ENCODE measurements at places on chromosomes 11 and 22.

GRCh38 chr22:20268279-20269012 lies at the start of gene RTN4R:
Gene RTN4R, minus strand, starts transcription at chr22:20268318. Its CDS starts 226 bp downstream, at chr22:20268092.
- peak within 1 kb of the TSS; percentile 19 for H3K4me3 ChIP-seq
- peak within 1 kb of the TSS; percentile 74 for H3K27ac ChIP-seq
- no peaks in the 10 kb centered on the region for H3K36me3 ChIP-seq
- H3K27me3 ChIP-seq, result no peaks in the 10 kb centered on the region

- no peak for DNase-seq
- H3K27ac ChIP-seq, result no peak overlapping the region
- no peaks in the 10 kb centered on the region for H3K36me3 ChIP-seq
- no peaks in the 10 kb centered on the region for H3K4me1 ChIP-seq
- H3K4me3 ChIP-seq, result no peak overlapping the region
Observed at GRCh38 chr11:127074151-127074761, 73.7 kb upstream of the KIRREL3 start.

- H3K27me3 ChIP-seq, result no peaks in the 10 kb centered on the region
- H3K4me1 ChIP-seq, result peaks cover 6% of the 10 kb centered on the region
- H3K4me3 ChIP-seq, result no peak overlapping the region
- H3K27ac ChIP-seq, result no peak overlapping the region
Observed at GRCh38 chr11:121435551-121436511, 16.3 kb upstream of the SORL1 start.

DNA sequence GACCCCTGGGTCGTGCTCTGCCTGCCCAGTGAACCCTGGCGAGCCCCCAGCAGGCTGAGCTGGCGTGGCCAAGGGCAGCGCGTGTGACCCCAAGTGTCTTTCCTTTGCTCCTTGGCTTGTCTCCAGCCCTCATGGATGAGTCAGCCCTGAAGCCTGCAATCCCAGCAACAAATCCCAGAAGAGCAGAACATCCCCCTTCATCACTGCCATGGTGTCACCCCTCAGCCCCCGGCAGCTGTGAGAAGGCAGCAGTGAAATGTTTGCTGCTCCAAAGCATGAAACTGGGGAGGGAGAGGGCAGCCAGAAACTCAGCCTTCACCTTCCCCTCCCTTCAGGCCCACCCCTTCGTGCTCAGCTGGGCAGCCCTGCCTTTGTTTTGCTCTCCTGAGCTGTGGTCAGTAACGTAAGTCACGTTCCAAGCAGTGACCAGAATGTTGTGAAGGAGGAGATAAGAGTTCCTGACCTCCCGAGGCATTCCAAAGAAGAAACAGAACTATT lies 29.8 kb downstream of the ADAMTS15 start:
- H3K27ac ChIP-seq, result no peak overlapping the region
- no peak for DNase-seq
- no peak overlapping the region for H3K4me3 ChIP-seq
- H3K36me3 ChIP-seq, result no peaks in the 10 kb centered on the region

- H3K4me1 ChIP-seq, result no peaks in the 10 kb centered on the region
- no peaks in the 10 kb centered on the region for H3K36me3 ChIP-seq
- no peak overlapping the region for H3K27ac ChIP-seq
- DNase-seq, result no peak
Observed at GRCh38 chr11:93540337-93540736, 2.9 kb downstream of the SMCO4 start.

DNA sequence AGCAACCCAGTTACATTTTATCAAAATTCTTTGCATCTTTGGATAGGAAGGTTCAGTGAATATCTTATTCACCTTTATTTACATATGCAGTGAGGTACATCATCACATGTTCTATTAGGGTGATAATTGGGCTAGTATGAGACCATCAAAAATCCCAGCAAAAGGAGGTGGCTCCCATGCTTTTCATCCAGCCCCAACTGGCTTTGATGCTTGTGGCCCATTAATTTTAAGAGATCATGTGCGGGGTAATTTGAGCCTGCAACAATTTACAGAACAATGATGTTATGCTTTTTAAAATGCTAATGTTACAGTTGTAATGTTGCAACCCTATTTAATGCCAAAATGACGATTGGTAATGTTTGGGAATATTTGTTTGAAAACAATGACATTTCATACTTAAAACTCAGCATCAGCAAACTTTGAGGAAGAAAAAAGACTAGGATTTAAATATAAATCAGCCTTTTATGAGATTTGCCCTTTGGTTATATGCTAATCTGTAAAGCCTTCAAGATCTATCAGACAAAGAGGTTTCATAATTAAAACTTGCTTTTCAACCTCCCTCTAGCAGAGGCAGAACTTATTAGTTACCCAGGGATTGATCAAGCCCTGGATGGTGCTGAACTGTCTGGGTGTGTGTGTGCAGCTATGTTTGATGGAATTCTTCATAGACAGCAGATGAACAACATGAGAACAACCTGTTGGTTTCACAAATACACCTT lies 183.5 kb upstream of the SORL1-AS1 start:
- H3K27ac ChIP-seq, result no peak overlapping the region
- H3K36me3 ChIP-seq, result no peaks in the 10 kb centered on the region
- H3K27me3 ChIP-seq, result no peaks in the 10 kb centered on the region
- DNase-seq, result no peak

- no peaks in the 10 kb centered on the region for H3K27me3 ChIP-seq
- H3K27ac ChIP-seq, result no peak overlapping the region
- H3K36me3 ChIP-seq, result no peaks in the 10 kb centered on the region
- no peaks in the 10 kb centered on the region for H3K4me1 ChIP-seq
Observed at GRCh38 chr22:46879083-46879482, 116.6 kb downstream of the TBC1D22A start.

GRCh38 chr11:68471360-68472340 lies 11.1 kb downstream of the PPP6R3 start:
- peaks cover 6% of the 10 kb centered on the region for H3K36me3 ChIP-seq
- no peak overlapping the region for H3K27ac ChIP-seq
- H3K4me1 ChIP-seq, result peaks cover 75% of the 10 kb centered on the region
- H3K27me3 ChIP-seq, result no peaks in the 10 kb centered on the region
- peak; percentile 23 for DNase-seq
- peak overlapping the region; percentile 18 for H3K4me3 ChIP-seq

GRCh38 chr11:108926171-108926840 lies 261.4 kb downstream of the DDX10 start:
- H3K27ac ChIP-seq, result no peak overlapping the region
- DNase-seq, result no peak
- no peaks in the 10 kb centered on the region for H3K36me3 ChIP-seq
- H3K27me3 ChIP-seq, result no peaks in the 10 kb centered on the region
- no peaks in the 10 kb centered on the region for H3K4me1 ChIP-seq
- no peak overlapping the region for H3K4me3 ChIP-seq

DNA sequence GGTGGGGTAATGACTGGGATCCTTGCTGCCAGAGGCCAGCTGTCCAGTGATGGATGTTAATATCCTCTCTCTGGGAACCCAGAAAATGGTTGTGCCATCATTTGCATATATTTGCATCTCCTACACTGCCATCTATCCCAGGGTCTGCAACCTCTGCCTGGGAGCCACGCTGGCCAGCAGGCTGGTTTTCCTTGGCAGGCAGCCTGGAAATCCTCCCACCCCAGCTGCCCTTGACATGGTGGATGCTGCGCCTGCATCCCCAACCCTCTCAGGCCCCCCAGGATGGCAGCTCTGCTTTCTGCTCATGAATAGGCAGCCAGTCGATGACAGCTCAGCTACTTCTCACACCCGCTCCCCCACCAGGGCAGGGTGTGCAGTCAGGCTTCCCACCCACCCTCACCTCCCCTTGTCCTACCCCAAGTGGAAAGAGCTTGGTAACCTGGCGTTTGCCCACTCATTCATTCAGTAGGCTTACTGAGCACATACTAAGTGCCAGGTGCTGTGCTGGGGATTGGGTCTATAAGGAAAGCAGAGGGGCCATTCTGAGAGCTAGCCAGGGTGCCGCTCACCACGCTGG lies 202.5 kb downstream of the TRIM29 start:
- H3K36me3 ChIP-seq, result no peaks in the 10 kb centered on the region
- H3K27me3 ChIP-seq, result no peaks in the 10 kb centered on the region
- no peak for DNase-seq
- H3K27ac ChIP-seq, result no peak overlapping the region
- H3K4me3 ChIP-seq, result no peak overlapping the region
- H3K4me1 ChIP-seq, result no peaks in the 10 kb centered on the region

DNA sequence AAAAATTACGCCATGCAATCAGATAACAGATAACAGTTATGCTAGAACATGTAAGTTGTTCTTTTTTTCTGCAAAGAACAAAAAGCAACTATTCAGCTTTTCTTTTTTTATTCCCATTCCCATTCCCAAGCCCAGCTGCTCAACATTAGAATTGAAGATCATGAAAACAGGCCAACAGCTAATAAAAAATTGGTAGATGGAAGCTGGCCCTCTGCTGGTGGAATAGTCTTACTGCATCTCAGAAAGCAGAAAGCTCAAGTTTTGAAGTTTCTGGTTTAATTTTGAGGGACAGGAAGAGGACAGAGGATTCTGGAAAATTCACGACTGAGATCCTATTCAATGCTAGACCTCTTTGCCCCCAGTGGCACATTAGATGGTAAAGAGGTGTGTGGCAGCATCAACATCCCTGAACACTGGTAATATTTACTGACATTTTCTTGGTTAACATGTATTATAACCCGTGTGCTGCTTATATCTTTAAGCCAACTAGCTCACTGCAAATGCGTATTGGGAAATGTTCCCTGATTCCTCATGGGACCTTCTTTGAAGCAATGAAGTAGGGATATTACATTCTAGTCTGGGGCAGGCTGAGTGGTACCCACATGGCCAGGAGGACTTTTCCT lies 591.2 kb downstream of the OPCML start:
- no peak for DNase-seq
- H3K4me3 ChIP-seq, result no peak overlapping the region
- no peaks in the 10 kb centered on the region for H3K4me1 ChIP-seq
- H3K27me3 ChIP-seq, result no peaks in the 10 kb centered on the region

- H3K36me3 ChIP-seq, result no peaks in the 10 kb centered on the region
- no peaks in the 10 kb centered on the region for H3K27me3 ChIP-seq
- peak overlapping the region; percentile 51 for H3K27ac ChIP-seq
- DNase-seq, result no peak
- no peaks in the 10 kb centered on the region for H3K4me1 ChIP-seq
Observed at GRCh38 chr11:69398529-69399492, 82.7 kb upstream of the LINC01488 start.

DNA sequence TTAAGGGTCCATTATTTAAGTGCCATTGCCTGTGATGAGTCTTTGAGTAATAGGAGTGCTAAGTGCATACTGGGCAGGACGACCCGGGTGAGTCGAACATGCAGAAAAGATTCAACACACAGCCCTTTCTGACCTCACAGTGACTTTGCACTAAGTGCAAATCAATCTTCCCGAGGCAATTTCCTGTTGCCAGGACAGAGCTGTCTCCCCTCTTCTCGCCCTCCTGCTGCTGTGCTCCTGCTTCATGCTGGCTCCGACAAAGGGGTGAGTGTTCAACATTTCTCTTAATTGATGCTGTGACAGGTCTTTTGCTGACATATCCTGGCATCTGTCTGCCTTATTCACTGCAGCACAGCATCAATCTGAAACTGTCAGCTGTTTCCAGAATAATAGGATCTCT lies 42.0 kb downstream of the MCHR1 start:
- H3K27ac ChIP-seq, result no peak overlapping the region
- H3K36me3 ChIP-seq, result no peaks in the 10 kb centered on the region
- no peaks in the 10 kb centered on the region for H3K27me3 ChIP-seq
- peaks cover 3% of the 10 kb centered on the region for H3K4me1 ChIP-seq
- H3K4me3 ChIP-seq, result no peak overlapping the region

GRCh38 chr11:35873721-35874120 lies 70.1 kb upstream of the LDLRAD3 start:
- H3K36me3 ChIP-seq, result no peaks in the 10 kb centered on the region
- peaks cover 3% of the 10 kb centered on the region for H3K27me3 ChIP-seq
- H3K4me1 ChIP-seq, result no peaks in the 10 kb centered on the region
- no peak overlapping the region for H3K27ac ChIP-seq
- no peak for DNase-seq

- no peak overlapping the region for H3K27ac ChIP-seq
- H3K27me3 ChIP-seq, result no peaks in the 10 kb centered on the region
- H3K4me1 ChIP-seq, result no peaks in the 10 kb centered on the region
- no peak overlapping the region for H3K4me3 ChIP-seq
Observed at GRCh38 chr22:22682196-22682595, 37.8 kb downstream of the GGTLC2 start.

DNA sequence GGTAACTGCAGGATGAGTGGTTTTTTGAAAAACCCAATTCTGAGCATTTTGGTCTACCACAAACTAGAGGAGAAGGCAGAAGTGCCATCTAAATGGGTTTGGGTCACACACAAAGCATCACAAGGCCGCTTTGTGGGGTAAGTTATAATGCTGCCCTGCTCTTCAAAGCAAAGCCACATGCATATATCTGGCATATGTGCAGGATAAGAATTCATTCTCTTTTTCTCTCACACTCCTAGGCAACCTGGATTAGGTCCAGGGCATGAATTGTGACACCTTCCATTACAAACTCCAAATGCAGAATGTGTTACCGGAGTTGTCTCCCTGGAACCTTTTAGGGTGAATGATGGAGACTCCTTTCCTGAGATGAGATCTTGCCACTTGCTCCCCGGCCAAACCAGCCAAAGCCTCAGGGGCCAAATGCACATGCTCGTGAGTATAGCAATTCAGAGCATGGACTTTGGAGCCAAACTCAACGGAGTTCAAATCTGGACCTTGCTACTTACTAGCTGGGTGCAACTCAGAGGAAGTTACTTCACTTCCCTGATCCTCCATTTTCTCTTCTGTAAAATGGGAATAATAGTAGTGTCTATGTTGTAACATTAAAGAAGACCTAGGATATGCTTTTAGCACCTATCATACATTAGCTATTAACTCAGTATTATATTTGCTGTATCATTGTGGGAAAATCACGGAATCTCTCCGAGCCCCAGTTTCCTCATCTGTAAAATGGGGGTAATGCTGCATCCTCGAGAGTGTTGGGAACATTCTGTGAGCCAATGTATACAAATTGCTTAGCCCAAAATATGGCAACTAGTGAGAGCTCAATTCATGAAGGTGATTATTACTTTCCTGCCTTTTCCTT lies 96.6 kb downstream of the COMMD9 start:
- no peak overlapping the region for H3K4me3 ChIP-seq
- no peaks in the 10 kb centered on the region for H3K36me3 ChIP-seq
- no peak for DNase-seq
- no peak overlapping the region for H3K27ac ChIP-seq
- H3K27me3 ChIP-seq, result no peaks in the 10 kb centered on the region
- no peaks in the 10 kb centered on the region for H3K4me1 ChIP-seq

Measured in CD8-positive, alpha-beta memory T cell (primary cell).